ENCODE measurements at places on chromosomes 1 and 21. TPM values are rescaled to one million over a fixed set of nuclear protein-coding genes. Genes with fewer than 3 reads are reported as not detected.

Gene ZNF648
- 0.44 TPM for polyA plus RNA-seq

Gene TRIM45
- polyA plus RNA-seq: 28.8 TPM

GRCh38 chr1:2099886-2100779 is 49.9 kb downstream of the PRKCZ start:
- DNase-seq: no peak

DNA sequence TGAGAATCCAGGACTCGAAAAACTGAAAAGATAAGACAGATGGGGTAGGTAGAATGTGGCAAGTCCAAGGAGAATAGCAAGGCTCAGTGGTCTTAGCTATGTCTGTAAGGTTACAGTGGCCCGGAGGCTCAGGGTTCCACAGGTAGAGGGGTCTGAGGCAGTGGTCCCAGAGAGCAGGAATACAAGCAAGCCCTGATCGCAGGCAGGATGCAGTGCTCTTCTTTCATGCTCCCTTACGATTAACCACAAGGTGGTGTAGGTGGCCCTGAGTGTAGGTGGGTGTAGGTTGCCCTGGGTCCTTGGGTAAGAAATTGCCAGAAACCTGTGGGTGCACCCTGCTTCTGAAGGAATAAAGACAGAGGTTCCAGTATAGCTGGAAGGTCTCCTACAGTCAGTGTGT is 99.1 kb upstream of the RAB3GAP2 start:
- DNase-seq: no peak

DNA sequence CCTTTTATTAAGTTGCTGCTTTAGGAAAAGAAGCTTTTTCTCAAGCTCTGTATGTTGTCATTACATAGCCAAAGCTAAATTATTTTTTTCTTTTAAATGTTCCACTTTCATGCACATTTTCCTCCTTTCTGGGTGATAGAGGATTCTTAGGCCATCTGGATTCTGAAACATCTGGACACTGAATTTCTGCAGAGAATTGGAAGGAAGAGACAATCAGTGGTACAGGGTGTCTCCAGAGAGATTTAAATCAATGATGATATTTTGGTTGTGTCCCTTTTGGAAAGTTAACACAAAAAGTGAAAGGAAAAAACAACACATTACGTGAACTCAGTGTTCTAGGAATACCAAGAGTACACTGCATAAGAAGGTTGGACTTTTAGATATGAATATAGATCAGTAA is 211.4 kb upstream of the PKN2 start:
- DNase-seq: no peak

Gene STMN1
- 1,257 TPM for polyA plus RNA-seq

Gene PLA2G2A
- polyA plus RNA-seq: not detected

DNA sequence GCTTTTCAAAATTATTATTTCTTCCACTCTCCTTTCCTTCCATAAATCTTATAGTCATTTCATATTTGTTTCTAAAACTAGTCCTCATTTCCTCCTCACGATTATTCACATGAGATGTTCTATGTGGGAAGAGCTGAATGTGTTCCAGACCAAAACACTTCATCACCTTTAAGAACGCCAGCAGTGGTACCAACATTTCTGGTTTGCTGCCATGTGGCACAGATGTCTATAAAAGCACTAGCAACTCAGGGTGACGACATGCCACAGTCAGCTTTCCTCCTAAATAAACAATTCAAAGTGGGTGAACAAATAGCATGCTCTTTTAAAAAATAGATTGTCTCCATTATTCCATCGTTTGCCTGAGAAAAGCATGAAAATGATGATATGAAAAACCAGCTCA is 1217.8 kb upstream of the ADGRL2 start:
- no peak for DNase-seq

DNA sequence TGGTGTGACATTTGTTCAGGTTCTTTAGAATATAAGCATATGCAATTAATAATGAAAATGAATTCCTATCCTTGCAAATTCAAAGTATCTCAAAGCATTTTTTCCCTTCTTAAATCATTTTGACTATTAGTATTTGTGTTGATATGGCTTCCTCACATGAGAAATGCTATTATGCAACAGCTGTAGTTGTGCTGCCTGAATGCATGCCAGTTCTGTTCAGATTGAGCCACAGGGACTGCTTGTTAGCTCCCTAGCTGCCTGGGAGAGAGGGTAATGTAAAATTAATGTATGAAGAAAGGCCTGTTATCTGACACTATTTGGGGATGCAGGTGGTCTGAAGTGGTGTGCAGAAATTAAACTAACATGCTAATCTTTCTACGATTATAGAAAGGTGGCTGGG is 45.5 kb downstream of the CACHD1 start:
- DNase-seq: no peak

DNA sequence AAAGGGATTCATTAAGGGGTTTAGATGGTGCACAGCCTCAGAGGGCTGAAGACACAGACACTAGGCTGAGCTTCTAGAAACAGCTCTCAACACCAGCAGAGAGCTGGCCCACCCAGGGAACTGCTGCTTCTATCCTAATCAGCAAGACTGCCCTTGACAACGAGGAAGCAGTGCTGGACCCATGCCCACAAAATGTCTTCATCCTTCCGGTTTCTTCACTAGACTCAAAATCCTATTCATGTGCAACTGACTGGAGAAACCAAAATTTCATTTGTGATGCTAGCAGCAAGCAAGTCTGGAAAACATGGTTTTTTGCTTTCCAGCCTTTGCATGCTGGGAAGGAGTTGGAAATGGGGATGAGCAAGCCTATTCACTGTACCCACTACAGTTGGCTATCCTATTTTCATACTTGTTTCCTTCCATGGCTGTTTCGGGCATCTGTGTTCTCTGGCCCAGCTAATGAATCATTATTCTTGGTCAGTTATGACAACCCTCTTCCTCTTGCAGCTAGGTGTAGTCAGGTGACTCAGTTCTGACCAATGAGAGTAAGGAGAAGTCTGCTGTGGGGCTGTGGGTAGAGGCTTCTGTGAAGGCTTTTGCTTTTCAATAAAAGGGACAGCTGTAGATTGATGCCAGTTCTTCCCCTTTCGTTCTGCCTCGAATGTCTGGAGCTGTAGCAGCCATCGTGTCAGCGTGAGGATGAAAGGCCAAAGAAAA is 14.6 kb upstream of the TMEM61 start:
- DNase-seq: no peak

DNA sequence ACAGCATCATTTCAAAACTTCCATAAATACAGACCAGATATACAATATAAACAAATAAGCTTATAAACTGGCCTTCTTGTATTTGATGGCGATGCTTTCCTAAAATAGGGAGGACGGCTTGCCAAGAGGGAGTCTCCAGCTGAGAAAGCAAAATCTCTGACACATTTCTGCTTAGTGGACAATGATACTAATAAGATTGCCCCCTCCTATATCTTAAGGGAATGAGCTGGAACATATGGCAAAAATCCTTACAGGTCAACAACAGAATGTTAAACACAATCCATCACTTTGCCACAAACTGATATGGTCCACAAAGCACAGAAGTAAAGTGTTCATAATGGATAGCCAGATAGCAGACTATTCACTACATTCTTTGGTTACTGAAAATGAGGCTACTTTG is 7.1 kb upstream of the GADD45A start:
- DNase-seq: peak; percentile 73

Gene ANKRD45
- polyA plus RNA-seq: 5.8 TPM

Gene PAQR6
- polyA plus RNA-seq: 5.0 TPM

Gene TNNT2
- polyA plus RNA-seq: 56.1 TPM

GRCh38 chr21:35854281-35854680 is 206.0 kb downstream of the SETD4 start:
- no peak for DNase-seq

Gene ZNF670
- 7.2 TPM for polyA plus RNA-seq

GRCh38 chr21:16073586-16073985 is 343.8 kb downstream of the USP25 start:
- no peak for DNase-seq

DNA sequence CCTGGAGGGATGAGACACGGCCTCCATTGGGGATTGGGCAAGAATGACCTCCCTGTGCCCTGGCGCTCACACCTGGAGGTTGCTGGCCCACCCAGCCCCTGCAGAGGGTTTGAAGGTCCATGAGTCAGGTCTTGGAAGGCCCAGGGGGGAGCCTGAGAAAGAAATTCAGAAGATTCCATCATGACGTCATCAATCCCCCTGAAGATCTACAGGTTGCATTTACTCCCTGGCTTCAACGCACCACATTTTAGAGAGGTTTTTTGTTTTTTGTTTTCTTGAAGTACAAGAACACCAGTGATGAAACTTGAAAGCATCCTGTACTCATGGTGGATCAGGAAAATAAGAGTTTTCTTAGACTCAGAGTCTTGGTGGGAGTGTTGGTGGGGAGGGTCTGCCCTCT is 82.4 kb upstream of the SLC25A33 start:
- DNase-seq: no peak

GRCh38 chr1:232754930-232755329 is 50.3 kb upstream of the MAP10 start:
- no peak for DNase-seq

GRCh38 chr1:6090996-6091822 is 45.5 kb downstream of the KCNAB2 start:
- DNase-seq: no peak

GRCh38 chr1:155321639-155322503 is 1.2 kb downstream of the RUSC1 start:
- no peak for DNase-seq

Gene SLC27A3
- polyA plus RNA-seq: 36.4 TPM

DNA sequence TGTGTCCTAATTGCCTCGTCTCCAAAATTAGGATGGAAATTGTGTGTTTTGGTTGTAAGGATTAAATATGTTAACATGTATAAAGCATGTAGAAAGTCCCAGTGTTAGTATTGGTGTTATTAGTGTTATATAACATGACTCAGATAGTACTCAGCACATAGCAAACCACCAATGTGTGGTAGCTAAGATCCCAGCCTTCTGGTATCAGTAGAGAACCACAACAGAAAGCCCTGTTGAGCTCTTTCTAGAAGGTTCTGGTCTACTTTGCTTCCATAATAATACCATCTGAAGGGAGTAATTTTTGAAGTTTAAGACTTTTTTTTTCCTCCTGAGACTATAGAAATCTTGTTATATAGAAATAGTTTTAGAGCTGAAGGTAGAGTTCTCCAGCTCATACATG is 259.3 kb upstream of the SGIP1 start:
- DNase-seq: no peak

GRCh38 chr1:36942148-36942547 is 92.2 kb downstream of the GRIK3 start:
- no peak for DNase-seq

DNA sequence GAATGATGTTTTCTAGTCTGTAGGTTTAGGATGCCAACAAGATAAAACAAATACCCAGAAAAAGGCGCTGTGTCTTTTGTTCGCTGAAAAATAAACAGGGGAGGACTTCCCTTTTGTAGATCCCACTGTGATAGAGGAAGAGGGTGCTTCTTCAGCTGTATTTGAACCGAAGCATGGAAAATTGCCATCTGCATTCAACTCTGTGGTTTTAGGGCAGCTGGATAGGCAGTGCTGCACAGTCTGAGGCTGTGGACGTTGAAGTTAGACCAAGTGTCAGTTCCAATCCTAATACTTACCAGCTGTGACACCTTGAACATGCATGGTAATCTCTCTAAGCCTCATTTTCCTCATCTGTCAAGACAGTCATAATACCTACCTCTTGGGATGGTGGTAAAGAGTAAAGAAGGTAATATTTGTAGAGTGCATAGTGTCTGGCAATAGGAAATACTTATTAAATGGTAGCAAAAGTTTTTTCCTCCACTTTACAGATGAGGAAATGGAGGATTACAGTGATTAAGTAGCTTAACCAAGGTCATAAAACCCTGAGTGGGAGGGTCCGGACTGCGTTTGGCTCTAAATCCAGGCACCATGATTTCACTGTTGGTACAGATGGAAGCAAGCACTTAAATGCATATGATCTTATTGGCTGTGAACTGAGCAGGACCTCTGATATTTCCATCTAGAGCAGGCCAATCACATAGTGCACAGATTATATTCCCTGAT is 48.5 kb downstream of the UTP25 start:
- DNase-seq: no peak

GRCh38 chr1:58402444-58402843 is 144.1 kb downstream of the OMA1 start:
- DNase-seq: no peak

Gene PLPP3
- polyA plus RNA-seq: 111 TPM
